ENCODE measurements at places on chromosomes 13 and 19.

GRCh38 chr19:44677019-44677811 lies 5.9 kb downstream of the CEACAM19 start:
- peak; percentile 70 for DNase-seq

DNA sequence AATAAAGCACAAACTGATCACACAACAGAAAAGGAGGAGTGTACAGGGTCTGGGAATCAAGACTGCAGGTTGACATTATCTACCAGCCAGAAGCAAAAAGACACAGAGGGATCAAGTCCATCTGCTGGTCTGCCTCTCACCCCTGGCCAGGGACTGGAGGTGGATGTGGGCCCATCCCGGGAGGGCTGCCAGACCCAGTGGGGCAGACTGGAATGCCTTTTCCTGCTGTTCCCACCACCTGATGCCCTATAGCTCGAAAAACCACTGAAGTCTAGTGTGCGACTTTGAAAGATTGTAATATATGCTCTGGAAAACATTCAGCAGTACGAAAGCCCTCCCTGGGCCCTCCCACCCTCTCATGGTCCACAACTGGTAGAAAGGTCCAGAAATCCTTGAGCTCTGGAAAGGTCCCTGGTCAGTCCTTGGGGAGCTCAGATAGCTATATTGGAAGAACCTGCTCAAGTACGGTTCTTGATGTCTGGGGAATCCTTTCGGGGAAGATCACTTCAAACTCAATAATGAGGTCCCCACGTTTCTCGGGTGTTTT lies 2.6 kb downstream of the DNAJB1 start:
- no peak for DNase-seq

GRCh38 chr19:52535771-52536447 lies 8.4 kb downstream of the ZNF808 start:
- DNase-seq: no peak

GRCh38 chr19:47186446-47187334 lies 44.3 kb downstream of the BBC3 start:
- DNase-seq: no peak

GRCh38 chr19:45501730-45502014 lies 3.4 kb downstream of the PPM1N start:
- no peak for DNase-seq

DNA sequence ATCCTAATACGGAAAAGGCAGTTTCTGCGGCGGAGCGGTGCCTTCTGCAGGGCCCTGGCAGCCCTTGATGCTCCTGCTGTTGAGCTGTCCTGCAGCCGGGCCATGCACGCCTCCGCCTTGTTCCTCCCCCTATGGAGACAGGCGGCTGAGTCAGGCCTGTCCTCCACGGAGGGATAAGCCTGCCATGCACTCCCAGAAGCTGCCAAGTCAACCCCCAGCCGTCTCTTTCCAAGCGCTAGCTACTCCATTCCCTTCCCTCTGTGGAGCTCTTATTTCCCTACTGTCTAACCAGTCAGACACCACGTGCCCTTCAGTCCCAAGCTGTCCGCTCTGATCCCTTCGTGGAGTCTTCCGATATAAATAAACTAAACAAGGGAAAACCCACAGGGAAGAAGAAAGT lies 197.0 kb downstream of the COL4A1 start:
- DNase-seq: no peak

DNA sequence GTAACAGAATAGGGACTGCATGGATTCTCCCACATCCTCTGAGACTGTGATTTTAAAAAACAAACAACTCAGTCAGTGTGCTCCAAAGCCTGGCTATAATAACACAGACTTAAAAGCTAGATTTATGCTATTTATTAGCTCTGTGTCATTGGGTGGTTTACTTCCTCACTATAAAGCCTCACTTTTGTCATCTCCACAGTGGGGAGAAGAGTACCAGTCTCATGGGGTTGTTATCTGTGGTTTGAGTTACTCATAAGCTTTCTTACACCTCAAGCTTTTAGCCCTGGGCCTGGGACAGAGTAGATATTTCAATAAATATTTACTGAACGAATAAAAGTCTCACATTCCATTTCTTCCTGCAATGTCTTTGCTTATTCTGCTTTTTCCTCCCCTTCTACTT lies 5.3 kb downstream of the RNASEH2B start:
- DNase-seq: no peak

- no peak for DNase-seq
These were observed 18.3 kb downstream of the CCDC97 start for GRCh38 chr19:41328157-41328841.

- no peak for DNase-seq
These were observed 31.5 kb upstream of the FNDC3A start for GRCh38 chr13:48944221-48944620.

- DNase-seq: no peak
These were observed 1181.9 kb downstream of the OLFM4 start for GRCh38 chr13:54210397-54211049.

DNA sequence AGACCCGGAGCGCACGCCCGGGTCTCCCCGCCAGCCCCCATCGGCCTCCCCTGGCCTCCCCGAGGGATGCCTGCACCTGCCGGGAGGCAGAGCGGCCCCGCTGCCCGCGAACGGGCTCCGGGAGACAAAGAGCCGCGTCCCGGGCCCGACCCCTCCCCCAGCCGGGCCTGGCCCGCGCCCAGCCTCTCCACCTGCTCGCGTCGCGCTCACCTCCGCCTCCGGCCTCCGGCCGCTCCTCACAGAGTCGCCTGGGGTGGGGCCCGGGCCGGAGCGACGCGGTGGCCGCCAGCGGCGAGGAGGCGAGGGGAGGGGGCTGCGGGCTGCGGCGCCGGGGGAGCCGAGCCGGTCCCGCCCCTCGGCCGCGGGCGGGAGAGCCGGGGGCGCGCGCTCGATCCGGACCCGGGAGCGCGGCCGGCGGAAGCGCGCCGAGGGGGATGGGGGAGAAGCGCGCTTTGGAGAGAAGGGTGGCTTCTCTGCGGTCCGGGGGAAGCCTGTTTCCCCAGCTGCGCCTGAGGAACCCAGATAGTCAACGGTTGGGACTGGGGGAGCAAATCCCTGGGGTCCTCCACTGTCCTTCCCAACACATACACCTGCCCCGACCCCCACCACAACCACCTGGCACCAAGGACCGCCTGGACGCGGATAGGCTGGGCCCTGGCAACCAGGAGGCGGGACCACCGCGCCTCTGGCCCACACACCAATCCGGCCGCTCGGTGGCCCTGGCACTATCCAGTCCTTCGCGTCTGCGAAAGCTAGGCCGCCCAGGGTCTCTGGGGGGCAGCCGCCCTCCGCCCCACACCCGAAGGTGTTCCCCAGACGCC lies at the start of gene PRR36:
Gene PRR36 (minus strand): TSS at position 315 of the 821 bp plus-strand sequence. CDS start 701 bp downstream, outside the sequence.
- DNase-seq: no peak

- DNase-seq: no peak
These were observed 53.8 kb downstream of the KCTD12 start for GRCh38 chr13:76832258-76832988.

DNA sequence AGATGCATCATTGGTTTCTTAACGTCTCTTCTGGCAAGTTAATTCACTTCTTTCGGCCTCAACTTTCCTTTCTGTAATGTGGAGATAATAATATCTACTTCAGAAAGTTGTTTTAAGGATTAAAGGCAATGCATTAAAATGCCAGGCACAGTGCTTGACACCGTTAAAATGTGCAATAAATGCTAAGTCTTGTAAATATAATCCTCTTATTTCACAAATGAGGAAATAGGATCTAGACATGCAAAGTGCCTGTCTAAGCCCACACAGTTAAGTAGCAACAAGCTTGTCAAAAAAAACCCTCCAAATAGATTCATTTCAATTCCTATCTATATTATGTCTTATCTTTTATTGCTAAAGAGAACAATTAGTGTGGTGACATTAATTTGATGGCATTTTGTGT lies 86.4 kb upstream of the TSC22D1 start:
- no peak for DNase-seq

- no peak for DNase-seq
These were observed 17.5 kb downstream of the MAU2 start for GRCh38 chr19:19338082-19338481.

- no peak for DNase-seq
These were observed 530.2 kb upstream of the NBEA start for GRCh38 chr13:34411894-34412293.

GRCh38 chr13:29718694-29719093 lies 123.2 kb upstream of the SLC7A1 start:
- DNase-seq: no peak

DNA sequence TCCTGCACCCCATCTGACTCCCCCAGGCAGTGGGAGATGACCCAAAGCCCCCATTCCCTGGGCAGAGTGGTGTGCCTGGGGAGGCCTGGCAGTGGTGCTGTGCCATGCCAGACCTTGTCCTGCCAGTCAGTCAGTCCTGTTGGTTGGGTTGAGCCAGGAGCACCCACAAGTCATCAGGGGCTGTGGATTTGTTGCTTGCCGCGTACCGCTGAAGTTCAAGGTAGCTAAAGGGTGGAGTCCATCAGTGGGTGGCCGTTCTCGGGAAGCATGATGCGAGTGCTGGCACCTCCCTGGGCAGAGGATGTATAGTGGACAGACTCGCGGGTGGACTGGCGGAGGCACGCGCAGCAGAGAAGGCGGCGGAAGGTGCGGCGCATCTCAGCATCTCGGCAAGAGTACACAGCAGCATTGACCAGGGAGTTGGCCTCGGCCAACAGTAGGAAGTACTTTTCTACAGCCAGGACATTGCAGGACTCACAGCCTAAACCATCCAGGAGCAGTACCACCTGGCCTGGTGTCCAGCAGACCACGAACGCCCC lies 3.9 kb downstream of the LPAR2 start:
- no peak for DNase-seq

GRCh38 chr19:31119951-31120690 lies 229.1 kb downstream of the TSHZ3 start:
- no peak for DNase-seq

DNA sequence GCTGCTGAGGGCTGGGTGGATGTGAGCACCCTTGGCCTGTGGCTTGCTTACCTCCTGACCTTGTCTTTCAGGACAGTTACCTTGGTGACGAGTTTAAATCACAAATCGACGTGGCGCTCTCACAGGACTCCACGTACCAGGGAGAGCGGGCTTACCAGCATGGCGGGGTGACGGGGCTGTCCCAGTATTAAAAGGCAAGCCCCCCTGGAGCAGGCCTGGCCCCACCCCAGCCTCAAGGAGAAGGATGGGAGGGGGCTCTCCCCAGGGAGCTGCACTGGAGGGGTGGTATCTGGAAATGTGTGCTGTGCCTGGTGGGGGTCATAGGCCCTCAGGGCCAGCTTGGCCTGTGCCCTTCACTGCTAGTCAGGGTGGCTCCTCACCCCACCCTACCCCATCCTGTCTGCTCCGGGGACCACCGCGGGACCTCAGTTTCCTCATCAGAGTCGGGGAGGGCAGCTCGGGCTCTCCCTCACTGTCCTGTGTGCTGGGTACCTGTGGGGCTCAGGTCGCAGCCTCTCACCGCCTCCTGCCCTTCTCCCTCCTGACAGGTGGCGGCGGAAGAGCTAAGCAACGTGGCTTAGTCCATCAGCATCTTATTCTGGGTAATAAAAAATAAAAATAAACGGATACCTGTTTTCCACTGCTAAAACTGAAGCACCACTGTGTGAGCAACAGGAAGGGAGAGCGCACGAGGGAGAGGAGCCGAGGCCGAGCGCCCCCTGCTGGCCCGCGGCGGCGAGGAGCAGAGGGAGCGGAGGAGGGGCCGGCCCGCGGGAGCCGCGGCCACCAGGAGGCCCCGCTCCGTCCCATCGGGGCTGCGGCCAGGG lies 29.8 kb downstream of the CERS1 start:
- no peak for DNase-seq

DNA sequence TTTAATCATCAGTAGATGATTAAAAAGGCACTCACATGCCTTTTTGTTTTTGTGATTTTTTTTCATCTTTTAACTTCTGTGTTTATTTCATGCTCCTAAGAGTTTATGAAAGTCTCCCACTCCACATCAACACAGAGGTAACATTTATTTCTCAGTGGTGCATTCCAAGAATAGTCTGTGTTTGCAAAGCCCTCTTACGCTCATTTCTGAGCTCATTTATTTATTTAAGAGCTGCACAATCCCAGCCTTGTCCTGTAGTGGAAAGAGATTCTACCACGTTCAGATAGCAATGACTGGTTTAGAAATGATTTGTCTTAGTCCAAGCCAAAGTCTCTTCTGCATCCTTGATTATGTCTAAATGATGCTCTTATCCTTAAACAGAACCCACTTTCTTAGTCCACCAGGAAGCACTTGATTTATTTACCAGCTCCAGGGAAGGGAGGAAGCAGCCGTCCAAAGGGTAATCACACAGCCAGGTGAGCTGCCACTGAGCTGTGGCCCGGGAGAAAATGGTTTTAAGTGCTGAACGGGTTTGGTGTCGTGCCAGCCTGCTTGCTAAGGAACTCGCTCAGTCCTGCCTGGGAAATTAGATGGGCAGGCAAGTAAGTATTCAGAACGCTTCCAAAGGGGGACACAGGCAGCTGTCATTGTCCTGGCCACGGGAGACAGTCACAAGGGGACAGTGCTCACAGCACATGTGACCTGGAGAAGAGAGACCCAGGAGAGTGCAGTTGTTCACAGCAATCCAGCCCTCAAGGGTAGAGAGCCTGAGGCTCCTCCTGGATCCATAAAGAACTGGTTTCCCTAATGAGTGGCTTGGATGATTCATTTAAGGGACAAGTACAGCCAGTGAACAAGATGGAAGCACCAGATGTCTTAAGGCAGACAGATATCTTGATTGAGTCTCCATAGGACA lies 131.8 kb upstream of the WASF3 start:
- DNase-seq: no peak

- no peak for DNase-seq
These were observed 26.7 kb upstream of the FFAR2 start for GRCh38 chr19:35421362-35421761.

DNA sequence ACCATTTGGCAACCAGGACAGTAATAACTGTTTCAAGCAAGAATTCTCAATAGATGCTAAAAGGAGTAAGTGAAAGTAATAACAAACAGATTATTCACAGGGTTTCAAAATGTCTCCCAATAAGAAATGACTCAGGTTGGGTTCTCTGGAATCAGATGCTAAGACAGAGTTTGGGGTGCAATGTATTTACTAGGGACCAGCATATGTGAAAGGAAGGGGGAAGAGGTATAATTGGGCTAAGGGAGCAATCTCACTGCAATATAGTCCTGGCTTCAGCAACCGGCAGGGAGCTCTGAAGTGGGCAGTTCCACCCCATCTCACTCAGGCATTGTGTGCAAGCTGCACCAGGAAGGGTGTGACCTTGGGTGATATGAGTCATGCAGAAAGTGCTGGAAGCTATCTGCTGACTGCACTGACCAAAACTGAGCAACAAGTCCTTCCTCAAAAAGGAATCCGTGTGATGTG lies 23.4 kb downstream of the ZDHHC20 start:
- peak; percentile 87 for DNase-seq

DNA sequence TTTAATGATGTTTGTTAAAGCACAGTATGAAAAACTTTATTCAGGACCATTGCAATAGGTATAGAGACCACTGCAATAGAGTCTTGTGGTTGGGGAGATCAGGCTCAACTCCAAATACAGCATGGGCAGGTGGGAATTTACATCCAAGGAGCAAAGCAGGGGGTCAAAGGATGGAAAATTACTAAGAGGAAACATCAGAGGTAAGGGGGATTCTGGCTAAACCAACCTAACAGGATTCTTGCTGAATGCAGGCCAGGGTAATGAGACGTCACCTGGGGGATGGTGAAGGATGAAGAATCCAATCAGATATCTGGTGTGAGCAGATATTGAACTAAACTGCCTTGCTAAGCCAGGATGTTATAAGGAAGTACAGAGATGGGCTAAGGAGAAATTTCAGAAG lies 126.6 kb upstream of the MIR17HG start:
- DNase-seq: no peak
